Activated T-helper 9 cell treated with anti-CD3 and anti-CD28 coated beads, Interleukin-2, amount 50 U/mL, for 16 hours (primary cell): ENCODE measurements at places on chromosomes 12 and 14.
A peak's percentile ranks its signal among the peaks of the same experiment; 100 is the strongest.

GRCh38 chr14:90383731-90384542 lies 12.9 kb upstream of the CALM1 start:
- peak; percentile 29 for DNase-seq

DNA sequence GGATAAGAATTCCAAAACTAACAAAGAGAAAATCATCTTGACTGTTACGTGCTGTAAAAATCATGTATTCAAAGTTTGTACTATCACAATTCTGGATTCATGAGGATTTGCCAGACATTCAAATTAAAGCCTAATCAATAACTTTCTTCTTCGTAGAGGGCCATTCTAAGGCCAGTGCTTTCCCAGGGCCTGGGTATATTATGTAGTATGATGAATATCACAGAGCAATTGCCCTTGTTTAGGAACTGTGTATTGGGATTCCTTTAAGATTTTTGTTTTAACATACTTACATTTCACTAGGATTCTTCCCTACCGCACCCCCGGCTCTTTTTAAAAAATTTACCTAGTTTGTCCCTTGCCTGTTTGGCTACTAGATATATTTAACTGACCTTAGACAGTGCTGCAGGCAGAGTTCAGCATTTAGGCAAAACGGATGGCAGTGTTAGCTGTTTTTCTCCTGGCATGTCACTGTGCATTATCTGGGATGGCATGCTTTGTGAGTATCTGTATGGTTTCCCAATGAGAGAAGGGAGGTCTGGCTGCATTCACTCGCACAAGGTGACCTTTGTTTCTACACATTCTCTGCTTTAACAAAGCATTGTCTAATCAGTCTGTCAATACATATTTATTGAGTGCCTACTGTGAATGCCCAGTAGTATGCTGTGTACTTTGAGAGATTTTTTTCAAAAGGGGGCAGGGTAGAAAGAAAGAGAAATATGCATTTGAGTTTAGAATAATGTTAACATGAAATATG lies 63.3 kb downstream of the ERC1 start:
- DNase-seq: no peak

DNA sequence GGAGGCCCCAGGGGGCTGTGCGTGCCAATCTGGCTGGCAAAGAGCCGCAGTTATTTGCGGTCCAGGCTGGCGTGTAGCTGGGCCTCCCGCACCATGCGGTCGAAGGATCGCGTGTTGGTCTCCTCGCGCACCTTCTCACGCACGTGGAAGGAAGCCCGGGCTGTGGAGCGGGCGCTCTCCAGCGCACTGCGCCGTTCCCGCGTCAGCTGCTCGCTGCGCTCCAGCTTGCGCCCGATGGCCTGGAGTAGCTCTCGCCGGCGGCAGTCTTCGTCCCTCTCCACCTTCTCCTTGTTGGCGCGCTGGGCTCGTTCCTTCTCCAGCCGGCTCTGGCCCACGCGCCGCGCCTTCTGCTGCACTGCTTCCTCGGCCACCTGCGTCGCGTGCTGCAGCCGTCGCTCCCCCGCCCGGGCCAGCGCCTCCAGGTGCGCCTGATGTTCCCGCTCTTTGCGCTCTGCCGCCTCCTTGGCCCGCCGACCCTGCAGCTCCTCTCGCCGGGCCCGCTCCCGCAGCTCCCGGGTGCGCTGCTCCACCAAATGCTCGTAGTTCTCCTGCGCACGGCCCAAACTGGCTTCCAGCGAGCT lies 3.1 kb downstream of the CCDC177 start:
- DNase-seq: no peak

- DNase-seq: no peak
Observed at GRCh38 chr12:119592232-119592631, 1.3 kb upstream of the TMEM233 start.

DNA sequence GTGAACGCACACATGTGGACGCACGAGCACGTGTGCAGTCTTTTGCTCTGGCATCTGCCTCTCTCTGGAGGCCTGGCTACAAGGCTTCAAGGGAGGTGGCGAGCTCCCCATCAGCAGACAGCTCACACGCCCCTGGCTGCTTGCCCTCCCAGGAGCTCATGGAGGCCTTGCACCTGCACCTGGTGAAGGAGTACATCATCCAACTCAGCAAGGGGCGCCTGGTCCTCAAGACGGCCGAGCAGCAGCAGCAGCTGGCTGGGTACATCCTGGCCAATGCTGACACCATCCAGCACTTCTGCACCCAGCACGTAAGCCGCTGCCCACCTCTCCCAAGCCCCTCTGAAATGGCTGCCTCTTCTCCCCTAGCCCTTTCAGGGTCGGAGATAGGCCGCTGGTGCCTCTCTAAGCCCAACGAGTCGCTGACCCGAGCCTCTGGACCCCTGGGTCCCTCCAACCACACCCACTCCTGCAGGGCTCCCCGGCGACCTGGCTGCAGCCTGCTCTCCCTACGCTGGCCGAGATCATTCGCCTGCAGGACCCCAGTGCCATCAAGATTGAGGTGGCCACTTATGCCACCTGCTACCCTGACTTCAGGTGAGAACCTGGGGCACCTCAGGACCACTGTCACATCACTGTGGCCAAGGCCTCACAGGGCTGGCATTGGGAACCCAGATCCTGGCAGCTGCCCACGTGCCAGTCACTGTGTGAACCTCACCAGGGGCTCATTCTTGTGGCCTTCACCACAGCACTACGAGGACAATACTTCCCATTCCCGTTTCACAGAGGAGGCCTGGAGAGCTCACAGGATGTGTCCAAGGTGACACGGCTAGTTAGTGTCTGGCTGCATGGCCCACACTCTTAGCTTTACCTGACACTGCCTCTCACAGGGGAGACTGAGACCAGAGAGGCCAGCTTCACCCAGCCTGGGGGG lies 10.2 kb downstream of the TNFAIP2 start:
- no peak for DNase-seq

GRCh38 chr14:100423317-100424010 lies 100.3 kb downstream of the SLC25A47 start:
- no peak for DNase-seq

DNA sequence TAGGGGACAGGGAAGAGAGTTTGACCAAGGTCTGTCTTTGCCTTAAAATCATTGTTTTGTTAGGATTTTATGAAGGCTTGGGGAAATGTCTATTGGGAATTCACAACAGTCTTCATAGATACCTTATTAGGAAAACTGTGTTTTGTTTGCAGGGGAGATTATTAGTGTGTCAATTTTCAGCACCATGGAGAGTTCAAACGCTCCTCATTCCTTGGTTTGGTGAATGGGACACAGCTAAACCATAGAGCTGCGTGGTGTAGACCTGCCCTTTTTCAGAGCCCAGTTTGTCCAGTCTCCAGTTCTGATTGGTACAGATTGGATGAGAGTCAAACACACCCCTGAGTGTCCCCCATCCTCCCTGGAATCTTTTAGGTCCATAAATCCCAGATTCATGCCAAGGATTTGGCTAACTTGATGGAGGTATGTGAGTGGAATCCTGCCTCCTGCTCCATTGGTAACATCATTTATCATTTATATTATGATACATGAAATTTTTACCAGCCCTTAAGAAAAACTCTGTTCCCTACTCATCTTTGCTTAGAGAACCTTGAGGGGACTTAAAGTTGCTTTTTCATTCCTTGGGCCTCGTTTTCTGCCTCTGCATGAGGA lies 12.0 kb downstream of the NGDN start:
- DNase-seq: no peak

GRCh38 chr14:89409961-89410360 lies 7.1 kb downstream of the FOXN3 start:
- DNase-seq: no peak
